ENCODE measurements at places on chromosomes 5 and 9.

- no peaks in the 10 kb centered on the region for H3K27me3 ChIP-seq
- no peak overlapping the region for H3K27ac ChIP-seq
- DNase-seq, result no peak
- H3K4me3 ChIP-seq, result no peak overlapping the region
- no peaks in the 10 kb centered on the region for H3K4me1 ChIP-seq
- no peaks in the 10 kb centered on the region for H3K36me3 ChIP-seq
These were observed 34.2 kb downstream of the IL31RA start for GRCh38 chr5:55885359-55885758.

DNA sequence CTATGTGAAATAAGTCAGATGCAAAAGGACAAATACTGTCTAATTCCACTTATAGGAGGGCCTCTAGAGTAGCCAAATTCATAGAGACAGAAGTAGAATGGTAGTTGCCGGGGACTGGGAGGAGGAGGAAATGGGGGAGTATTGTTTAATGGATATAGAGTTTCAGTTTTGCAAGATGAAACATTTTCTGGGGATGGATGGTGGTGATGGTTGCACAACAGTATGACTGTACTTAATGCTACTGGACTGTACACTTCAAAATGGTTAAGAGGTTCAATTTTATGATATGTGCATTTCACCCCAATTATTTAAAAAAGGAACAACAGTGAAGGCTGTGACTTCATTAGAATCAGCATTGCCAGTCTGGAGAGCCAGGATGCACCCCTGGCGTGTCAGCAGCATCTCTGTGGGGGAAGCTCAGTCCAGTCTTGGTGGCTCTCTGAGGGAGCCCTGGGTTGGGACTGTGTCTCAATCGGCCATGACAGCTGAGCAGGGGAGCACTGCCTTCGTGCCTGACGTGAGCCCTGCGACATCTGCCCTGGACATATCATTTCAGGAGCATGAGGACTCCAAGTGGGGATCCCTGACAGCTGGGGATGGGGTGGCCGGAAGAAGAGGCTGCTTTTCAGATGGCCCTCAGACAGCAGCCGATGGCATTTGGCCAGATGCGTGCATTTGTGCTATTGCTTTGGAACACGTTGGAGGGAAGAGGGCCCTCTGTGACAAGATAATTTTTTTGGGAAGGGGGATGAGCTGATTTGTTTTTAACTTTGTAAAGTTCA is 130.8 kb upstream of the STC2 start:
- no peak overlapping the region for H3K27ac ChIP-seq
- no peaks in the 10 kb centered on the region for H3K27me3 ChIP-seq
- H3K4me3 ChIP-seq, result no peak overlapping the region
- no peaks in the 10 kb centered on the region for H3K4me1 ChIP-seq
- no peaks in the 10 kb centered on the region for H3K36me3 ChIP-seq

- no peaks in the 10 kb centered on the region for H3K4me1 ChIP-seq
- DNase-seq, result peak; percentile 78
- no peak overlapping the region for H3K27ac ChIP-seq
- H3K27me3 ChIP-seq, result no peaks in the 10 kb centered on the region
These were observed 132.2 kb downstream of the FBXO4 start for GRCh38 chr5:42057254-42057690.

DNA sequence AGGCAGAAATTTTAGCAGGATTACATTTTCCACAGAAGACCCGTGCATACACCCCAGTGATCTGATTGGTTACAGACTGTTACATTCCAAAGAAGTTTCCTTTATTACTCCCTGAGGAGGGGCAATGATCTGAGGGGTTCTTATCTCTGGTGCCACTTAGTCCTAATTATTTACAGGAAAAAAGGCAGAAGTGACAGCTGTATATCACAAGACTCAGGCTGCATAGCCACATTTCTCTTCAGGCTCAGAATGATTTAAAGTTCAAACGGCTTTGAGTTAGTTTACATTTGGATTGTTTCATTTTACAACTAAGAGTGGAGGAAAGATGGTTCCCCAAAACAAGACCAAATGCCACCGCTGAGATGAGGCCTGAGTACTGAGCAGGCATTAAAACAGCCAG is 17.3 kb downstream of the NAIF1 start:
- DNase-seq, result peak; percentile 57
- H3K27me3 ChIP-seq, result no peaks in the 10 kb centered on the region
- no peaks in the 10 kb centered on the region for H3K36me3 ChIP-seq
- no peak overlapping the region for H3K4me3 ChIP-seq
- no peak overlapping the region for H3K27ac ChIP-seq

- no peaks in the 10 kb centered on the region for H3K36me3 ChIP-seq
- H3K27ac ChIP-seq, result no peak overlapping the region
- H3K4me3 ChIP-seq, result no peak overlapping the region
- DNase-seq, result peak; percentile 58
- no peaks in the 10 kb centered on the region for H3K27me3 ChIP-seq
- no peaks in the 10 kb centered on the region for H3K4me1 ChIP-seq
These were observed 50.0 kb downstream of the DAPK1 start for GRCh38 chr9:87547671-87548081.

- H3K36me3 ChIP-seq, result no peaks in the 10 kb centered on the region
- H3K27me3 ChIP-seq, result no peaks in the 10 kb centered on the region
- peak; percentile 79 for DNase-seq
- H3K4me1 ChIP-seq, result no peaks in the 10 kb centered on the region
These were observed 60.9 kb upstream of the ROR2 start for GRCh38 chr9:92010705-92011536.

DNA sequence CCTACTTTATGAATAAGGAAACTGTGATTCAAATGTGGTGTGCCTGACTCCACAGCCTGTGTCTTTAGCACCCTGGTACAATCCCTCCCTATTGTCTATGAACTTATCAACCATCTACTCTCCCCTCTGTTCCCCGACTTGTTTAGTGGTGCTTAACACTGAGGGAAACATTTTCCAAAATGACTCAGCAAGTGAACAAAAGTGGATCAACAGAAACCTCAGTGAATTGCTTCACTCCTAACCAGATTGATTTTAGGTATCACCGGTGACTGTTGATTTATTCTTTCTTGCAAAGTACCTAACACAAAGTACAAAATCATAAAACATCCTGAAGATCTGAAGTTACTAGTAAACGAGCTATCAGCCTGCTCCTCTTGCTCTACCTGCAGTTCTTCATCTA is 42.1 kb upstream of the RAPGEF6 start:
- H3K27me3 ChIP-seq, result no peaks in the 10 kb centered on the region
- no peak for DNase-seq
- no peak overlapping the region for H3K27ac ChIP-seq
- peaks cover 1% of the 10 kb centered on the region for H3K4me1 ChIP-seq
- no peak overlapping the region for H3K4me3 ChIP-seq
- no peaks in the 10 kb centered on the region for H3K36me3 ChIP-seq

GRCh38 chr9:95343725-95344287 is 26.3 kb upstream of the FANCC start:
- H3K36me3 ChIP-seq, result no peaks in the 10 kb centered on the region
- H3K27me3 ChIP-seq, result no peaks in the 10 kb centered on the region
- H3K4me1 ChIP-seq, result no peaks in the 10 kb centered on the region
- H3K4me3 ChIP-seq, result no peak overlapping the region
- H3K27ac ChIP-seq, result no peak overlapping the region
- DNase-seq, result no peak

DNA sequence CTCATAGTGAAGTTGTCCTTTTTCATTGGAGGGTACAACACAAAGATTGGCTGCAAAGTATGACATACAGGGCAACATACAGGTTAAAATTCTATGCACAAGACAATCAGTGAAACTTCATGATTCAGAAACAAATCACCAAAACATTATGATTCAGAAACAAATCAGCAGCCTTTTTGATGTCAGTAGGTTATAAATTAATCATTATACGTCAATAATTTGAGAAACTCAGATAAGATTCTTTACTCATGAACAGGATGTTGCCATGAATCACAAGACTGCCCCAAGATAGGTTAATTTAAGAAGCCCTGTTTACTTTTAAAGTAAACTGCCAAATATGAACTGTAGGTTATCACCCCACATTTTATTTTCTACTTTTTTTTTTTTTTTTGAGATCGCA is 62.2 kb upstream of the IL33 start:
- DNase-seq, result no peak
- no peak overlapping the region for H3K27ac ChIP-seq
- H3K4me1 ChIP-seq, result no peaks in the 10 kb centered on the region

DNA sequence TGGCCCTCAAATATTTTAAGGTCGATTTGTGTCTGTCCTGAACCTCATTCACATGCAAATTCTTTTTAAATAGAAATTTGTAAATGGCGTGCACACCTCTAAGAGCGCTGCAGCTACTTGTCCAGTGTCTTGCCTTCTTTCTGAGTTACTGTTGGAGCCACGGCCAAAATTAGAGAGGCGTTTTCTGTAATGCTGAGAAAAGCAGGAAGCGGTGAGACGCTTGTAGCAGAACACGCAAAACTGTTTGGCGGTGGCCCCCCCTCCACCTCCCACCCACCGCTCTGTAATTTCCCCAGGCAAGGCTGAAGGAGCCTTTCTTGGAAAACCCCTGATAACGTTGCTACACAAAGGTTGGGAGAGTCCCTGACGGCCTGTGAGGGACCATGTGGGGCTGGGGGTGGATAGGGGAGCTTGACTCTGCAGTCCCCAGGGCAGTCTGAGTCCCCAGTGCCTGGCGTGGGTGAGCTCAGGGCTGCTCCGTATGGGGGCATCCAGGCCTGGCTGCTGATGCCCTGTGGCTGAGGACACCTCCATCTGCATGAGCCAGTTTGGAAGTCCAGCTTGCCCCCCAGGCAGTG is 96.5 kb downstream of the GADD45G start:
- H3K27me3 ChIP-seq, result no peaks in the 10 kb centered on the region
- no peaks in the 10 kb centered on the region for H3K36me3 ChIP-seq
- peaks cover 16% of the 10 kb centered on the region for H3K4me1 ChIP-seq
- H3K4me3 ChIP-seq, result no peak overlapping the region

- H3K4me3 ChIP-seq, result no peak overlapping the region
- H3K27ac ChIP-seq, result no peak overlapping the region
- H3K27me3 ChIP-seq, result no peaks in the 10 kb centered on the region
- no peak for DNase-seq
- H3K4me1 ChIP-seq, result no peaks in the 10 kb centered on the region
These were observed 34.1 kb downstream of the HMGXB3 start for GRCh38 chr5:150034662-150035061.

GRCh38 chr9:127751269-127752054 is 16.4 kb upstream of the TOR2A start:
- H3K27me3 ChIP-seq, result peaks cover 3% of the 10 kb centered on the region
- no peaks in the 10 kb centered on the region for H3K36me3 ChIP-seq
- peak; percentile 45 for DNase-seq
- no peak overlapping the region for H3K27ac ChIP-seq

DNA sequence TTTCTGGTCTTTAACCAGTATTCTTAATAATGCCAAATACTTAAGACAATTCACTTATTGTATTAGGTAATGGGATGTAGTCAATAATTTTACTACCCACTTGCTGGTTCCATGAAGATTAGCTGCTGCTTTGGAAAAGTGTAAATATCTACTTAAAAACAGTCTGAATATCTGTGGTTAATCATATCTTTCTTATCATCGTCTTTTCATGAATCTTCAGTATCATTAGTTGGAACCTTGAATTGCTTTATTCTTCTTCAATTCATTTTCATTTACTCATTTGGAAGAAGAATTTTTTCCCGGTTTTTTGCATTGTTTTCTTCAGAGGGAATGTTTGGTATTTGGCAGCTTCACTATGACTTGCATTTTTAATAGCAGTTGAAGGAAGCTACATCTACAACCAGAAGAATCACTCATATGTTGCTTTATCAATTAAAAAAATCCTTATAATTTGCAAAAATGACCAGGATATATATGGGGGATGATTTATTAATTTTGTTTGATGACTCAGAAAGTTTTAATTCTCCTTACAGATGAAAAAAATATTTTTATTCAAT is 1398.3 kb upstream of the CDH6 start:
- peak; percentile 73 for DNase-seq
- no peak overlapping the region for H3K4me3 ChIP-seq
- H3K27me3 ChIP-seq, result no peaks in the 10 kb centered on the region
- peaks cover 4% of the 10 kb centered on the region for H3K4me1 ChIP-seq
- no peaks in the 10 kb centered on the region for H3K36me3 ChIP-seq

DNA sequence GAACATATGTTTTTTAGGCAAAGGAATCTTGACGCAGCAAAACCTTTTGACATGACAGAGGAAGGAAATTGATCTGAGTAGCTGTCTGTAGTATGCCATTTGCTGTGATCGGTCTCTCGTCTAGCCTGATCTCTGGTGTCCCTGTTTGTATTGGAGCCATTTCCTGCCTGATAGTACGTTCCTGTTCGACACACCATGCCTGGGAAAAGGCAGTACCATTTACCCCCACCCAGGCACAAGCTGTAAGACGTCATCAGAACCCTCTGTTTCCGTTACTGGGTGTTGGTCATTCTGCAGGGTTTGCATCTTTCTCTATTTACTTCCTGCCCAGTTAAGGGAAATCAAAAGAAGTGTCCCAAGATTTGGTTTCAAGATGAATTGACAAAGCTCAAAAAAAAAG is 129.7 kb downstream of the CEMIP2 start:
- no peaks in the 10 kb centered on the region for H3K4me1 ChIP-seq
- H3K36me3 ChIP-seq, result no peaks in the 10 kb centered on the region
- H3K4me3 ChIP-seq, result no peak overlapping the region
- no peak for DNase-seq

DNA sequence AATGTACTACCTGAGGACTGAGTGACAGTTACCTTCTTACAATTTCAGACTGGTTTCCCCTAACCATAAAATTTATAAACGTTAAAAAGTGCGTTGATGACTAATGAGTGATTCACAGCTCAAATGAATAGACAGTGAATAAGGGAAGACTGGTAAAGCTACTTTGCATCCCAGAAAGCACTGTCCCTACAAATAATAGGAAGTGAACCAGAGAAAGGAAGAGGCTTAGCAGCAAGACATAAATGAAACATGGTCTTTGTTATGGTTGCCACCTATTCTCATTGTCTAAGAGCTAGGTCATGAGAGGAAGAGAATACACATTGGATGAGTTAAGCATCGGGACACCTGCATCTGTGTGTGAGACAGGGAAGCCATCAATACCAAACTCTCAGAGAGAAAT is 849.2 kb downstream of the TAF11L14 start:
- no peak for DNase-seq
- no peaks in the 10 kb centered on the region for H3K36me3 ChIP-seq
- no peak overlapping the region for H3K27ac ChIP-seq
- H3K4me1 ChIP-seq, result no peaks in the 10 kb centered on the region
- H3K27me3 ChIP-seq, result no peaks in the 10 kb centered on the region

DNA sequence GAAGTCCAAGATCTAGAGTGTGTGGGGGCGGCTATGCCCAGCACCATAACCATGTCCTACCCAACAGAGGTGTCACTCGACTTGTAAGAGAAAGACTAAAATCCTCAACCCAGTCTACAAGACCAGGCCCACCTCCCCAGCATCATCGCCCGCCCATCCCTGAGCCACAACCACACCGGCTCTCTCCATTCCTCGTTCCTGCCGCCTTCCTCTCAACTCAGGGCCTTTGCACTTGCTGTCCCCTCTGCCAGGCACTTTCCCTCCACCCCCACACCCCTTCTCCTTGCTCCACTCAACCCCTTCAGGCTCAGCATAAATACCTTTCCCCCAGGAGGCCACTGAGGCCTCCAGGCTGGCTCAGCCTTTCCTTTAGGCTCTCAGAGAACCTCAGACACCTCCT is 69.3 kb downstream of the PAX5 start:
- no peak overlapping the region for H3K27ac ChIP-seq
- no peak for DNase-seq
- no peaks in the 10 kb centered on the region for H3K4me1 ChIP-seq
- no peaks in the 10 kb centered on the region for H3K27me3 ChIP-seq
